Activated CD8-positive, alpha-beta T cell treated with anti-CD3 and anti-CD28 coated beads for 36 hours (primary cell): ENCODE measurements at places on chromosomes 3 and 15. TPM values are rescaled to one million over a fixed set of nuclear protein-coding genes. Genes with fewer than 3 reads are reported as not detected.

DNA sequence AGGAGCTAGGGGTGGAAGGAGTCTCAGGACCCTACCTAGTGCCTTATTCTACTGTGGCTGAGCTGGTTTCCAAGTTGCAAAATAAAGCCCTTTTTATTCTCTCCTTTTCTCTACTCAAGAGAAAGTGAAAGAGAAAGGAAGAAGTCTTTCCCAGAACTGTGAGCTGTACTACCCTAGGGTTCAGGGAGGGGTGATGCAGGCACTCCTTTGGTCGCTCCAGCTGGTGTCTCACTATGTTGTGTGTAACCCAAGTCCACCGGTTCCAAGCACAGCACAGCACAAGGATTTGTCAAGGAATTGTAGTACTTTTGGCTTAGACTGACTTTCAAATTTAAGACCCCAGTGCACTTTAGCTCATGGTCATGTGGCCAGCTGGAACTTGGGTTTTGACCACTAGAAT is 1721.7 kb downstream of the OTOL1 start:
- no peak for DNase-seq

GRCh38 chr15:63200464-63201249 is 11.3 kb downstream of the RAB8B start:
- DNase-seq, result peak; percentile 21

DNA sequence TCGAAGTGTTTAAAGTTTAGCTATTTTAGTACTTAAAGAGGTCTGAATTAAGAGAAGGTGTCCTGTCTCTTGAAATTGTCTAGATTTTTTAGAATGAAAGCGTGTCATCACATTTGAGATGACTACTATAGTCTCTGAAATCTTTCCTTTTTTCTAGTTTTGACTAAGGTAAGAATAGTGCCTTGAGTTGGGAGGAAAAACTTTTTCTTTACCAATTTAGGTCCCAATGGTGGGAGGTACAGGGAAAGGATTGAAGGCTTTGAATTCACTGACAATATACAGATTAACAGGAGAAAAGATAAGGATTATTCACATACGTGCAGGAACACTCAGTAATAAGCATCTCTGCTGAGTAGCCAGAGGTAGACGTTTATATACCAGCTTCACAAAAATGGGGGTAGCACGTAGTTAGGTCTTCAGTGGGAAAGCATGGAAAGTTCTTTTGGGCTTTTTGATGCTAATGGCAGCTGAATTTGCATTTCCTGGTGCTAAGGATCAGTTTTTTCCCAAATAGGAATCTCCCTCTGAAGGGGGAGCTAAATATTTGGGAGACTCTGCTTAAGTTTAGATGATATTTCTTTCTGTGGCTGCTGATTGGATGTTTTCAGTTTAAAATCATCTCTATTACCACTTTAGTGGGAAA is 88.1 kb downstream of the VPS8 start:
- DNase-seq, result no peak

DNA sequence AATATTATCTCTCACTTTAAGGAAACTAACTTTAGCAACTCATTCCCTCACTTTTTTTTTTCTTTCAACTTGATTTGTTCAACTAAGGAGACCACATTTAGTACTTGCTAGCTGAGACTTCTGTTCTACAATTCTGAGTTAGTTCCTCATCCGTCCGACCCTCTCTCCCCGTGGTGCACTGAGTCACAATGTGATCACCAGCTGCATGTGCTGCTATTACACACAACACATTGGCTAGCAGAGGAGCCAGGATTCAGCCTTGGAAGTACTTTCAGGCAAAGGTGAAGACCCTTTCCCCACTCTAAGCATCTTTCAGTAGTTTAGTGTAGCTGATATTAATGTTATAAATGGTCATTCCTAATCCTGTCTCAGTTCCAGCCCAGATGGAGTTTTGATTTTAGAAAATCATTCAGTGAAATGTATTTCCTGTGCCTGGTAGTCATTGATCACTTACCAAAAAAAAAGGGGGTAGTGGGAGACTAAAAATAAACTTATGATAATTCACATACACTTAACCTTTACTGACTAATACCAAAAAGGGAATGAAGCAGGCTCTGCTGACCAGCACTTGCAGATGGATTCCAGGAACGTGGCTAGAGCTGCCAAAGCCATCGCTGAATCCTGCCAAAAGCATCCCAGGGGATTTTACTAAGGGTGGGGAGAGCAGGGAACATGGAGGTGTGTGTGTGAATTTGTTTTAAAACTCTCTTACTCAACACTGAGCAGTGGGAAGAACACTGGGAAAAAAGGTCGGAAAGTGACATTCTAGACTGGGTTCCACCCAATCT is 424.8 kb downstream of the LPP start:
- peak; percentile 16 for DNase-seq

Gene SKOR1
- 0.09 TPM for total RNA-seq

- DNase-seq, result no peak
Measured at GRCh38 chr15:80932513-80932815, 57.2 kb downstream of the MESD start.

DNA sequence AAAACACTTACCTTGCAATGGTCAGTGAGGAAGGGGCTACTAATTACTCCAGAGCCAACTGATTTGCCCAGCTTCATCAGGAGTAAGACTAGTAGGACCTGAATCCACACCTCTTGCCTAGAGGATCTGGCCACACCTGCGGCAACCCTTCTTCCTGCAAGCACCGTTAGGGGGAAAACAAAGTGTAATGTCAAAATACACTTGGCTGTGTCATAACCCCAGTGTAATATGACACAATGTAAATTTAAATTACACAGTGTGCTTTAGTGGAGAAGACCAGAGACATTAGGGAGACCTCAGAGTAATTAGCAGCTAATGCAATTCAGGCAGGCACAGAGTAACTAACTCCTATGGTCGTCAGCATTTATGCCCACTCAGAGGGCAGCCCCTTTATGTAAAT is 308.5 kb upstream of the ARRDC4 start:
- no peak for DNase-seq

DNA sequence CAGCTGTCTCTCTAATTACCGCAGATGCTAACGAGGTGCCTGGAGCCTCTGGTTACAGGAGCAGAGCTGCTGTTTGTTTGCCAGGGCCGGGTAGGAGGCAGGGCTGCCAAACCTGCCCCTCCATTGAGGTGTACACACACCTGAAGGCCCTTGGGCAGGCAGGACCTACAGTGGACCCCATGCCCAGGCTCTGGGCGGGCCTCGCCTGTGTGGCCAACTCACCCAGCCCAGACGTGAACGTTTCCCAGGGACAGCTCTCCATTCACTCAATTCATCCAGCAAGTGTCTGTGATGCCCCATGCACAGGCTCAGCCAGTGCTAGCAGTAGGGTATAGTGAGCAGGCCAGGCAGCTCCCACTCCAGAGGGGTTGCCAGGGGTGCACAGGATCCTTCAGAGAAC is 43.7 kb downstream of the PLXNA1 start:
- no peak for DNase-seq

DNA sequence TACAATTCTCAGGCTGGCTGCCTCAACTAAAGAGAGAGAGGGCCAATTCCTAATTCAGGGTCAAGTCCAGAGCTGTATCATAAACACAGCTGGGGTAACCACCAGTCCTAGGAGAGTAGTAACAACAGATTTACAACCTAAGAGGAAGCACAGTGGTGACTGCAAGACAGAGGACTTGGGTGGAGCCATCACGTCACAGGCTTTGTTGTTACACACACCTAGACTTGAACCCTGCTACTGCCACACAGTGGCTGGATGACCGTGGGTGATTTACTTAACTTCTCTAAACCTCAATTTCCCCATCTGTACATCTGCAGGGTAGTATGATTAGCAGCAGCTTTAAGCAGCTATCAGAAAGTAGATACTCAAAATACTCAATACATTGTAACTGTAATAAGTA is 78.6 kb downstream of the MYLK start:
- no peak for DNase-seq

GRCh38 chr3:171057072-171057471 is 30.6 kb upstream of the SLC2A2 start:
- DNase-seq, result no peak

GRCh38 chr3:114242947-114243346 is 5.6 kb upstream of the ZNF80 start:
- DNase-seq, result peak; percentile 58

Gene PARP9
- 17.8 TPM for total RNA-seq

- DNase-seq, result no peak
Measured at GRCh38 chr3:27105904-27106303, 263.3 kb downstream of the NEK10 start.

Gene IL5RA
- not detected for total RNA-seq

GRCh38 chr3:170600005-170600624 is 14.2 kb upstream of the SLC7A14 start:
- DNase-seq, result no peak

DNA sequence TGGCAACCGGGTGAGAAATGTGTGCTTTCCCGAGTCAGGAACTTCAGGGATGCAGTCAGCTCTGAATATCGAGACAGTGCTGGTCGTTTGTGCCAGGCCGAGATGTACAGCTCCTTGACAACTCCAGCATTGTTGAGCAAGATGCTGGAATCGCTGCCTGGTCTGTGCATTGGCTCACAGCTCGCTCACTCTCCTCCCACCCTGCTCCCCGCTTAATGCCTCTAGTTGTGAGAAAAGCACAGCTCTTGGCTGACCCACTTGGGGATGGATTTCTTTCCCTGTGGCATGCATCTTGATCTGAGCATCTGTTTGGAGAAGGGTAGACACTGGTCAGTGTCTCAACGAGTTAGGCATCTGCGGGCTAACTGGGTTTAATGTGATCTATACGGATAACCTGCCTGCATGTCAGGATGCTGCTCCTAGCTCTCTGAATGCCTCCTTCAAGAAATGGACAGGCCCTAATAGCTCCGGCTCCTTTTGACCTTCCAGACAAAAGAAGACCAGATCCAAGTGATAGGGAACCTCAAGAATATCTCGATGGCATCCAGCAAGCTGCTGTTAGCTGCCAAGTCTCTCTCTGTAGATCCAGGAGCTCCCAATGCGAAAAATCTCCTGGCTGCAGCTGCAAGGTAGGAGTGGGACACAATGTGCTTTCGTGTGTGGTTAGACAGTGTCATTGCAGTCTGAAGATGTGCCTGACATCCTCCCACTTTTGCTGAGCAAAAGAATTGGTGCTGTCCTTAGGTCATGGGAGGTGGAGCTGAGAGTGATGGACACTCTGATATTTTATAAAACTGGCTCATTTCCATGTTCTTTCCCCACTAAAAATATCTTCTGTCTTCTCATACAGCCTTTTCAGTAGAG is 302.2 kb upstream of the TPM1 start:
- no peak for DNase-seq

DNA sequence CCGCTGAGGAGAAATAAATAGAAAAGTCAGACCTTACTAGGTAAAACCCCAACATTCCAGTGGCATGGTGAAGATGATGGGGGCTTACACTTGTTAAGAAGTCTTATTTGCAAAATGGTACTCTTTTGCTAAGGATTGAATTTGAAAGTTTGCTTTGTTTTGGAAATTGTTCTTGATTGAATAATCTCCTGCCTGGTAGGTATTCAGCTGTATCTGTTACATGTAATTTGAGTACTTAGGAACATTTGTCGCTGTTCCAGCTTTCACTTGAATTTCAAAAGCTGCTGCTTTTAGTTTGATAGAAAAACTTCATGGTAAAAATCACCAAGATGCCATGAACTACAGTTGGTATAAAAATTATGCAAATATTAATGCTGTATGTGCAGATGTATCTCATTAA is 44.6 kb downstream of the TFG start:
- DNase-seq, result no peak

- no peak for DNase-seq
Measured at GRCh38 chr15:64070965-64071851, 22.4 kb downstream of the CIAO2A start.

Gene BNC1
- total RNA-seq, result not detected

- no peak for DNase-seq
Measured at GRCh38 chr15:89007989-89008388, 80.3 kb upstream of the ABHD2 start.

DNA sequence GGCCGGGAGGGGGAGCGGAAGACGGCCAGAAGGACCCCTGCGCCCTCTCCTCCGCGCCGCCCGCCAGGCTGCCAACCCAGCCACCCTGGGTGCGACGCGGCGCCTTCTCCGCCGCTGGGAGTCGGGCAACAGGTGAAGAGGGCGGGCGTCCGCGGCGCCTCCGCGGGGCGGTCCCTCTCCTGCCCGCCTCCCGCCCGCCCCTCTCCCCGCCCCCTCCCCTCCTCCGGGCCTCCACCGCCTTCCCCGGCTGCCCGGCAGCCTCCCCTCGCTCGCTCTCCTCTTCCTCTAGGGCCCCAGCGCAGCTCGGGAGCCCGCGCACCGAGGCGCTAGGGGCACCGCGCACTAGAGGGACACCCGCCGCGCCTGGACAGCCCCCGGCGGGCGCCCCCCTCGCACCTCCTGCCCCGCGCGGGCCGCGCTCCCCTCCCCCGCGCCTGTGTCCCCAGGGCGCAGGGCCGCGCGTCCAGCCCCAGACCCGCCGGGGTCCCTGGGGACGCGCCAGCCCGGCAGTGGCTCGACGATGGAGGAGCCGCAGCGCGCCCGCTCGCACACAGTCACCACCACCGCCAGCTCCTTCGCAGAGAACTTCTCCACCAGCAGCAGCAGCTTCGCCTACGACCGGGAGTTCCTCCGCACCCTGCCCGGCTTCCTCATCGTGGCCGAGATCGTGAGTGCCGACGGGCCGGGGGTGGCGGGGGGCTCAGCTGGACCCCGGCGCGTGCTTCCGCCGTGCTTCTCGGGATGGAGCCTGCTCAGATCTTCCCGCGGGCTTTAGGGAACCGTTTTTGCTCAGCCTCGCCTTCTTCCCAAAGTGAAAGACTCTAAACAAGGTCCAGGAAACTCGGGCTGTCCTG is at the start of gene CMTM8:
Gene CMTM8 (plus strand): TSS at position 228 of the 854 bp plus-strand sequence. CDS start 293 bp downstream, at position 521.
- DNase-seq, result peak; percentile 59

GRCh38 chr15:77874063-77874462 is 203.4 kb downstream of the TBC1D2B start:
- no peak for DNase-seq

DNA sequence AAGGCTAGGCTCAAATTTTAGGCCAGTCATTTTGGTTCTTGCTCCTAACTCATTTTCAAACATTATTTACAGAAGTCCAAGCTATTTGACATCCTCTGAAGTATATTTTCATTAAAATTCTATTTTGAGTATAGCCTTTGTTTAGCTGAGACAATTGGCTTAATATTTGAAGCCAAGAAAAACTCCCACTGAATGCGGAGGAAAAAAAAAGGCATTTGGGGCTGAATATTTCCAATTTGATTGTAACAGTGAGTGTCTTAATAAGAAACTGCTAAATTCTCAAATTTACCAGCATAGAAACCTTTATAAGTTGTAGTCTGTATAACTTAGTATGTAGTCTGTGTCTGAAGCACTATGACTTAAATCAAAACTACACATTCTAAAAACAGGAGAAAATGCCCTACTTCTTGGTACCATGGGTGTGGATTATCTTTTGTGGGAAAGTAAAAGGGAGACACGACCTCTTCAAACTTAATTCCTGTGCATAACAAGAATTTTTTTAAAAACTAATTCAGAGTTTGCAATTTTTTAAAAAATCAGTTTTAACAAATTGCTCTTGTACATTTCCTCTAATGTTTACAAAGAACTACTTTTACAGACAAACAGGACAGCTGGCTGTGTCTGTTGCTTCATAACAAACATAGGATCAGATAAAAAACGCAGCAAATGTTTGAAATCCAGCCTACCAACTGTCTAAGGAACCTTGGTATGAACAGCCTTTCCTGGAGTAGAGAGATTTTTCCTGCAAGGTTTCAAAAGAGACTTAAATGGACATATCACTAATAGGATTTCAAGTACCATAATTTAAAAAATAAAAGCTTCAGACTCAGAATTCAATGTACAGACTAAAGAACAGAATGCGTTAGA is 52.7 kb upstream of the LMOD3 start:
- no peak for DNase-seq

GRCh38 chr15:48520376-48521155 is 124.9 kb downstream of the FBN1 start:
- no peak for DNase-seq

- no peak for DNase-seq
Measured at GRCh38 chr3:6862880-6863195, 1.9 kb downstream of the GRM7 start.

Gene HRG
- total RNA-seq, result not detected
